Myometrial cell (primary cell): ENCODE measurements at places on chromosomes 12 and 14. TPM values are rescaled to one million over a fixed set of nuclear protein-coding genes. Genes with fewer than 3 reads are reported as not detected.

The CDKN3 gene
- total RNA-seq = 89.1 and 108 TPM in 2 replicates

The APEX1 gene
- total RNA-seq = 204 and 223 TPM in 2 replicates

The IL31 gene
- not detected in 2 replicates for total RNA-seq

The SYNDIG1L gene
- not detected in 2 replicates for total RNA-seq

The DNAJC22 gene
- total RNA-seq = 11.9 and 12.7 TPM in 2 replicates

The CEBPE gene
- not detected in 2 replicates for total RNA-seq

The NYNRIN gene
- total RNA-seq = 11.9 and 12.1 TPM in 2 replicates

The LALBA gene
- total RNA-seq = not detected in 2 replicates

The GLS2 gene
- total RNA-seq = 0.71 TPM in 1 of 2 replicates, not detected in the other

The CD69 gene
- 2.3 and 2.6 TPM in 2 replicates for total RNA-seq

The IQSEC3 gene
- not detected in 2 replicates for total RNA-seq

The RAD52 gene
- 9.8 and 10.5 TPM in 2 replicates for total RNA-seq

The MAP3K12 gene
- total RNA-seq = 32.0 and 32.8 TPM in 2 replicates

The CCER1 gene
- not detected in 2 replicates for total RNA-seq

The PTPRQ gene
- total RNA-seq = 6.4 and 30.3 TPM in 2 replicates

The PPM1H gene
- total RNA-seq = under 0.01 TPM in 1 of 2 replicates, not detected in the other

The OTX2 gene
- not detected in 2 replicates for total RNA-seq

The DHRS2 gene
- total RNA-seq = 0.29 TPM in 1 of 2 replicates, not detected in the other

The GPR137C gene
- total RNA-seq = 0.29 and 0.35 TPM in 2 replicates

The GLT8D2 gene
- 20.2 and 26.4 TPM in 2 replicates for total RNA-seq

The KRT82 gene
- not detected in 2 replicates for total RNA-seq

The ZDHHC22 gene
- not detected in 2 replicates for total RNA-seq

The MYF6 gene
- not detected in 2 replicates for total RNA-seq

The CCDC38 gene
- total RNA-seq = not detected in 2 replicates

The KERA gene
- total RNA-seq = 0.18 TPM in 1 of 2 replicates, not detected in the other

The ZNF385A gene
- 9.2 and 17.9 TPM in 2 replicates for total RNA-seq

The ABCC9 gene
- total RNA-seq = 2.1 and 6.1 TPM in 2 replicates

The SERPINA5 gene
- total RNA-seq = not detected in 2 replicates

The BIN2 gene
- total RNA-seq = not detected in 2 replicates

The DCAF5 gene
- 17.0 TPM in 2 replicates for total RNA-seq

The TMEM263 gene
- total RNA-seq = 97.2 and 129 TPM in 2 replicates

The POTEM gene
- total RNA-seq = not detected in 2 replicates

The MYF5 gene
- not detected in 2 replicates for total RNA-seq

The WSB2 gene
- total RNA-seq = 113 and 115 TPM in 2 replicates

The MMP17 gene
- total RNA-seq = 19.7 and 65.2 TPM in 2 replicates

The PLEKHG7 gene
- not detected in 2 replicates for total RNA-seq

The KNTC1 gene
- 16.7 and 33.5 TPM in 2 replicates for total RNA-seq

The TSPAN8 gene
- not detected in 2 replicates for total RNA-seq

The VRK1 gene
- total RNA-seq = 28.3 and 33.5 TPM in 2 replicates

The TUNAR gene
- not detected in 2 replicates for total RNA-seq

The SMCO3 gene
- total RNA-seq = not detected in 2 replicates

The CCDC92 gene
- total RNA-seq = 24.5 and 28.4 TPM in 2 replicates

The GLIPR1L2 gene
- 0.18 and 0.29 TPM in 2 replicates for total RNA-seq

The C12orf60 gene
- total RNA-seq = 1.4 and 1.9 TPM in 2 replicates

The RDH12 gene
- 0.18 TPM in 1 of 2 replicates, not detected in the other for total RNA-seq

The DHH gene
- total RNA-seq = not detected in 2 replicates

The RND1 gene
- total RNA-seq = 0.29 TPM in 1 of 2 replicates, not detected in the other

The AKAP5 gene
- total RNA-seq = 0.71 and 1.2 TPM in 2 replicates

The DDX47 gene
- 84.7 and 96.3 TPM in 2 replicates for total RNA-seq

The APOF gene
- not detected in 2 replicates for total RNA-seq

The STRN3 gene
- total RNA-seq = 19.9 and 25.7 TPM in 2 replicates

The CLEC4D gene
- total RNA-seq = not detected in 2 replicates

The ZBTB39 gene
- 2.3 and 2.7 TPM in 2 replicates for total RNA-seq
